ENCODE measurements at places on chromosomes 16 and 17.
A peak's percentile ranks its signal among the peaks of the same experiment; 100 is the strongest.

GRCh38 chr17:17724307-17725010, 43.2 kb downstream of the RAI1 start:
- DNase-seq = peak; percentile 58

GRCh38 chr16:54744998-54745397, 185.7 kb upstream of the IRX5 start:
- no peak for DNase-seq

DNA sequence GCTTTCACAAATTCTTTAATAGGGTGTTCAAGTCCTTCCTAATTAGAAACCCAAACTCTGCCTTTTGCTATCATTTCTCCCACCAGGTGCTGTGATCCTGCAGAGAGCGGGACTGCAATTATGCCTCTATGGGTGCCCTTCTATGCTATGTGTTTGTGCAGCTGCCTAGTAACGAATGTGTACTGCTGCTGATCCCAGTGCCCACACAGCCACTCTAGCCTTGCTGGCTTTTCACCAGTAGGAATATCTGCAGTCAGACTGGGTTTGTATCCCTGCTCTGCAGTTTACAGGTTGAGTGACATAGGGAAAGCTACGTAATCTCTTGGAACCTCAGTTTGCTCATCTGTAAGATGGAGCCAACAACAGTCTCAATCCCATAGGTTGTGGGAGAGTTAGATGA, 179.6 kb upstream of the IRX3 start:
- DNase-seq = no peak

GRCh38 chr16:5615868-5616642, 518.5 kb upstream of the EEF2KMT start:
- DNase-seq = no peak

DNA sequence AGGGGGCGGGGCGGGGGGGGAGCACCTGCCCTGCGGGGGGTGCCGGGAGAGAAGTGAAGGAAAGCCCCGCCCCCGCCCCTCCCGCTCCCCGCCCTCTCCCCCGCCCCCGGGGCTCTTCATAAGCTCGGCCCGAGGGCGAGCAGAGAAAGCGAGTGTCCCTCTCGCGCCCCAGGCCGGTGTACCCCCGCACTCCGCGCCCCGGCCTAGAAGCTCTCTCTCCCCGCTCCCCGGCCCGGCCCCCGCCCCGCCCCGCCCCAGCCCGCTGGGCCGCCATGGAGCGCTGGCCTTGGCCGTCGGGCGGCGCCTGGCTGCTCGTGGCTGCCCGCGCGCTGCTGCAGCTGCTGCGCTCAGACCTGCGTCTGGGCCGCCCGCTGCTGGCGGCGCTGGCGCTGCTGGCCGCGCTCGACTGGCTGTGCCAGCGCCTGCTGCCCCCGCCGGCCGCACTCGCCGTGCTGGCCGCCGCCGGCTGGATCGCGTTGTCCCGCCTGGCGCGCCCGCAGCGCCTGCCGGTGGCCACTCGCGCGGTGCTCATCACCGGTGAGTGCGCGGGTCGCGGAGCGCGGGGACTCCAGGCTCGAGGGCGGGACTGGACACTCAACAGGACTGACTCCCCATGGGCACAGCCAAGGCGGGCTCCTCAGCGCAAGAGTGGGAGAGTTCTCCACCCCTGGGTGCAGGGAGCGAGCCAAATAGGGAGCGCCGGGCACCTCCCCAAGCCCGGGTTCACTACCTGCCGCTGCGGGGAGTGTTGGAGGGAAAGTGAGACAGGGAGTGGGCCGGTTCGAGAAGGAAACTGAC, at the start of gene HSD11B2:
Gene HSD11B2, plus strand, starts transcription at position 145 of the 798 bp plus-strand sequence. Its CDS starts 128 bp downstream, at position 273.
- no peak for DNase-seq

- no peak for DNase-seq
Measured at GRCh38 chr16:46845952-46846351, 15.0 kb upstream of the C16orf87 start.

DNA sequence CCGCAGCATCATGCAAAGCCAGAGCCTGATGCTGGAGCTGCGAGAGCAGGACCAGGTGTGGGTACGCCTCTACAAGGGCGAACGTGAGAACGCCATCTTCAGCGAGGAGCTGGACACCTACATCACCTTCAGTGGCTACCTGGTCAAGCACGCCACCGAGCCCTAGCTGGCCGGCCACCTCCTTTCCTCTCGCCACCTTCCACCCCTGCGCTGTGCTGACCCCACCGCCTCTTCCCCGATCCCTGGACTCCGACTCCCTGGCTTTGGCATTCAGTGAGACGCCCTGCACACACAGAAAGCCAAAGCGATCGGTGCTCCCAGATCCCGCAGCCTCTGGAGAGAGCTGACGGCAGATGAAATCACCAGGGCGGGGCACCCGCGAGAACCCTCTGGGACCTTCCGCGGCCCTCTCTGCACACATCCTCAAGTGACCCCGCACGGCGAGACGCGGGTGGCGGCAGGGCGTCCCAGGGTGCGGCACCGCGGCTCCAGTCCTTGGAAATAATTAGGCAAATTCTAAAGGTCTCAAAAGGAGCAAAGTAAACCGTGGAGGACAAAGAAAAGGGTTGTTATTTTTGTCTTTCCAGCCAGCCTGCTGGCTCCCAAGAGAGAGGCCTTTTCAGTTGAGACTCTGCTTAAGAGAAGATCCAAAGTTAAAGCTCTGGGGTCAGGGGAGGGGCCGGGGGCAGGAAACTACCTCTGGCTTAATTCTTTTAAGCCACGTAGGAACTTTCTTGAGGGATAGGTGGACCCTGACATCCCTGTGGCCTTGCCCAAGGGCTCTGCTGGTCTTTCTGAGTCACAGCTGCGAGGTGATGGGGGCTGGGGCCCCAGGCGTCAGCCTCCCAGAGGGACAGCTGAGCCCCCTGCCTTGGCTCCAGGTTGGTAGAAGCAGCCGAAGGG, 24.2 kb downstream of the C1QTNF1 start:
- DNase-seq = no peak

- DNase-seq = no peak
Measured at GRCh38 chr17:73112246-73112645, 19.8 kb upstream of the SLC39A11 start.

DNA sequence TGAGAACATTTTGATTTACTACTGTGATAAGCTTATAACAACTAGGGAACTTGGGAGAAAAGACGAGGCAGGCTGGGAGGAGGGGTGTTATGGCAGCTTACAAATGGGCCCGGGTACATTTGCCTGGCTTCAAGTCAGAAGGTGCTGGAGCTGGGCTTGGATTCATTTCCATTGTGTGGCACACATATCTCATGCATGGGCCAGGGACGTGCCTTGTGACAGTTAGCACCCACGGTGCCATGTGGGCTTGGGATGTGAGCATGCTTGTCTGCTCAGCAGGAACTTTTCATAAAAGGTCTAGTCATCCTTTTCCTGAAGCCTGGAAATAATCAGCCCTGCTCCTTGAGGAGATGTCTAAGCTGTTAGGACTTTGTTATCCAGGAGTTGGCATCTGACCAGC, 572.2 kb downstream of the CDH13 start:
- DNase-seq = no peak

DNA sequence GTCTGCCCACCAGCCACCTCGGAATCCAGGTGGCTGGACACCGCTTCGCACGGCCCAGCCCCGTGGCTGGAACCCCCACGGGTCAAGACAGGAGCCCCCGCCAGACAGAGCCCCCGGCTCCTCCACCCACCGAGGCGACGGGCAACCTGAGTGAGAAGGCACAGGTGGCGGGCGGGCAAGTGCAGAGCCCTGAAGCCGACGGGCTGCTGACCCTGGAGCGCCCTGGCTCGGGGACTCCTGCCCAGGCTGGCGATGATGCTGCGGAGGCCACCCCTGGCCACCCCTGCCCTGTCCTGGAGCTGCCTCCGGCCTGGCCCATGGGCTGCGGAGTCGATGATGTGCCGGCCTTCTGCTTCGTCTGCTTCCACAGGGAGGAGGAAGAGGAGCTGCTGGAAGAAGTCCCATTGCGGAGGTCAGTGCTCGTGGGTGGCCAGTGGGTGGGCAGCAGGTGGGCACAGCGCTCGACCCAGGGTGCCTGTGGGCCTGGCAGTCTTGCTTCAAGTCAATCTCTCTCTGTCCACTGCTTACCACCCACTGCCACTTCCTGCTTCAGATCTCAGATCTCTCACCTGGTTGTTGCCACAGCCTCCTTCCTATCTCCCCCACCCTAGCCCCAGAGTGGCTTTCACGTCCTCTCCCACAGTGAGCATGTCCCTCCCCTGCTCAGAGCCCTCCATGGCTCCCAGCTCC, 33.1 kb upstream of the SBK1 start:
- no peak for DNase-seq

DNA sequence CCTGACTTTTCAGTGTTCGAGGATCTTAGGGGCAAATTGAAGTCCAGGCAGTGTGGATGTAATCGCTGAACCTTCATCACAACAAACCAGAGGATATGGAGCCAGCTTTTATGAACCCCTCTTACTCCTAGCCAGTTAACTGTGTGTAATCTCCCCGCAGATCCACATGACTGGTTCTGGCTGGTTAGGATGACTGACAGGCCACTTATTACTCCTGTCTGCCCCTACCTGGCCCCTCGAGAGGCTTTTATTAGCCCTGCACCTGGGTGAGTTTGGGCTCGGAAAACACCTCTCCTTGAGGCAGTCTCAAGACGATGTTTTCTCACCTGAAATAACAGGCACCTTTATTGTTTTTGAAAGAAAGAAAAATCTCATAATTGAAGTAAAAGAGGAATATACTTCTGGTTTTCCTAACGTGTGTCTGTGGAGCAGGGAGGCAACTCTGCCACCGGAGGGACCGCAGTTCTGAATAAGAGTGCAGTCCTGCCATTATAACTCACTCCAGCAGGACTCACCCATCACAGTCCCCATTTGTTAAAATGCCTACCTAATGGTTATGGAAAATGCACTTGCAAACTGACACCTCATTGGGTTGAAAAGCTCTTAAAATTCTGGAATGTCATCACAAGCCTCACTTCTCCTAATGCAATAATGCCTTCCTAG, 291.9 kb upstream of the N4BP1 start:
- DNase-seq = no peak

DNA sequence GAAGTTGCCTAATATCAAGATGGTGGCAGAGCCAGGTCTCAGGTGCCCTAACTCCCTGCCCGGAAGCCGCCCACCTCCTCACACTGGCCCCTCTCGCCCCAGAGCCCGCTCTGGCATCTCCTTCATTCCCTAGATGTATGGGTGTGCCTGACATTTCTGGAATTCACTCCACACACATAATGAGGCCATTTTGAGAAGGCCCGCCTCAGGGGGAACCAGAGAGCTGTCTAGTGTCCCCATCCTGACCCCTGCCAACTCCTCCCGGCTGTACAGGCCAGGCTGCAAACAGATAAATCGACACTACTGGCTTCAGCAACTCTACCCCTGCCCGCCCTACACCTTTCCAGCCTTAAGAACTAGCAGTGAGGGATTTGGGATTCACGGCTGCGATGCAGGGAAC, 7.7 kb downstream of the WNT3 start:
- no peak for DNase-seq

DNA sequence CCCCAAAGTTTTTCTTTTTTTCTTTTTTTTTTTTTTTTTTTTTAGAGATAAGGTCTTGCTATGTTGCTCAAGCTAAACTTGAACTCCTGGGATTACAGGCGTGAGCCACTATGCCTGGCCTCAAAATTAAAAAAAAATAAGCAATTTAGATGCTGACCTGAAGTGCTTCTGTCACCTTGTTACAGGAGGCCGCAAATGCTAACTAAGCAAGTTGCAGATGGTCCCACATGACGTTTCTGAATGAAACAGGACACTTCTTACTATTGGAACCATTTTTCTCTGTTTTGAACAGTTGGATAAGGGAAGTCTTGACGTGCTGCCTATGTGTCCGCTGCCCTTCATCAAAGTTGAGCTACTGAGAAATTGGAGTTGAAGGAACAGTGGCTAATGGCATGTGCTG, 8.8 kb downstream of the ANKRD40CL start:
- no peak for DNase-seq

DNA sequence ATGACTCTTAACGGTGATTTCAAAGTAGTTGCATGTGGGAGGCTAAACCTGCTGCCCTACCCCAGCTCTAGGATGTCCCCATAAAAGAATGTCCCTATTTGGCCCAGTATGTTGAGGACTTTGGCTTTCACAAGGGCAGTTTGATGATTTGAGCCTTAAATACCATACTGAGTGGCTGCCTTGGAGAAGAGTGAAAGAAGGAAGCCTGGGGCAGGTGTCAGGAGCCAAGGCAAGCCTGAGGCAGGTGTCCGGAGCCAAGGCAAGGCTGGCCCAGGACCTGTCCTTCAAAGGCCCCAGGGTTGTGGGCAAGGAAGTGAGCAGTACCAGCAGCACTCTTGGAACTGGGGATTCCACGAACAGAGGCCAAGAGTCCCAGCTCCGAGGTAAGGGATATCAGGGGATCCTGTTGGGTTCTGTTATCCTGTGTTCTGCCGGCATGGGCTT, 18.6 kb downstream of the ST6GALNAC2 start:
- no peak for DNase-seq

GRCh38 chr16:71625113-71625850, 702 bp upstream of the MARVELD3 start:
- no peak for DNase-seq

GRCh38 chr17:17320911-17321220, 17.7 kb downstream of the NT5M start:
- no peak for DNase-seq

DNA sequence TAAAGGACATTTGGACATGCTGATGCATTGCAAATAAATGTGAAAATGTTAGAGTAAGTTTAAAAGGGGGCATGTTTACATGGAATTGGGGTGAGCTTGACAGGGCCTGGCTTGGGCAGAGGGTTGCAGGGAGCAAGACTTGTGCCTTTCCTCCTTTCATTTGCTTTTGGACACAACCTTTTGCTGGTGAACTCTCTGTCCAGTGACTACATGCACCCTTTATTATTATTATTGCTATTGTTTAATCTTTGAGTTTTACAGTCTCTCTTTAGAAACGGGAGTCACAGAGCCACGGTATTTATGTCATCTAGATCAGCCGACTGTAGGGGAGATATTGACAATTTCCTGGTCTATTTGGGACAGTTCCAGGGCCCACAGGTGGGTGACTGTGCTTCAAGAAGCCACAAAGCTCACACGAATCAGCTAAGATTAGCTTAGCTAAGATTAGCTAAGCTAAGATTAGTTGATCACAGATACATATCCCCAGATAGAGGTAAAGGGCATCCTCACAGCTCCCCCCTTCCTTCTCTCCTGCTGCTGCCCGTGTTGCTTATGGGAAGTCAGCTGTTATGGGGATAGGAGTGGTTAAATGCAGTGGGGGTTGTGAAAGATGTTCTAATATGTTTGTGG, 28.9 kb upstream of the ETV4 start:
- no peak for DNase-seq

DNA sequence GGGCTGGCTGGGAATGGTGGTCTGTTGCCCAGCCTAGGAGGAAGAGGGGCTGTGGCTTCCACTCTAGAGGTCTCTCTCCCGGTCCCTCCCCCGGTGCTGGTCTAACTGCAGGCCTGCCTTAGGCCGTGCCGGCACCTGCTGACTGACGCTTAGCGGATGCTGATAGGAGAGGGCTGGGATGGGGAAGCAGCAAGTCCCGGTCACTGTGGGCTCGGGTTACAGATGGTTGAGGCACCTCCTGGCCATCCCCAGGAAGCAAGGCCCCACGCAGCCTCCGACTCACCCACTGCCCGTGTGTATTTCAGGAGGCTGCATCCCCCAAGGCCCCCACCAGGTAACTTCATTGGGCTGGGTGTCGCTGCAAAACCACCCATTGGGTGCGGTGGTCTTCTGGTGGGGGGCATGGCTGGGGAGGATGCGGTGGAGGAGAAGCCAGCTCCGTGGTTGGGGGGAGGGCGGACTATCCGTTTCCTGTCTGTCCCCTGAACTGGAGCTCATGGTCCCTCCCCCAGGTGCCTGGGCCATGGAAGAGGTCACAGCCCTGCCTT, 278.9 kb downstream of the SEC14L1 start:
- DNase-seq = no peak

- no peak for DNase-seq
Measured at GRCh38 chr17:6231886-6232731, 161.9 kb downstream of the WSCD1 start.

All from GM18507 (cell line).